Nucleus accumbens (tissue), 56 donors: ENCODE measurements at places on chromosomes 4 and X.
A peak's percentile ranks its signal among the peaks of the same experiment; 100 is the strongest.

- DNase-seq: peak; percentile 4
Measured at GRCh38 chrX:145673841-145674240, 143.8 kb upstream of the SLITRK2 start.

GRCh38 chrX:85213792-85214530, 29.6 kb downstream of the SATL1 start:
- DNase-seq: no peak

DNA sequence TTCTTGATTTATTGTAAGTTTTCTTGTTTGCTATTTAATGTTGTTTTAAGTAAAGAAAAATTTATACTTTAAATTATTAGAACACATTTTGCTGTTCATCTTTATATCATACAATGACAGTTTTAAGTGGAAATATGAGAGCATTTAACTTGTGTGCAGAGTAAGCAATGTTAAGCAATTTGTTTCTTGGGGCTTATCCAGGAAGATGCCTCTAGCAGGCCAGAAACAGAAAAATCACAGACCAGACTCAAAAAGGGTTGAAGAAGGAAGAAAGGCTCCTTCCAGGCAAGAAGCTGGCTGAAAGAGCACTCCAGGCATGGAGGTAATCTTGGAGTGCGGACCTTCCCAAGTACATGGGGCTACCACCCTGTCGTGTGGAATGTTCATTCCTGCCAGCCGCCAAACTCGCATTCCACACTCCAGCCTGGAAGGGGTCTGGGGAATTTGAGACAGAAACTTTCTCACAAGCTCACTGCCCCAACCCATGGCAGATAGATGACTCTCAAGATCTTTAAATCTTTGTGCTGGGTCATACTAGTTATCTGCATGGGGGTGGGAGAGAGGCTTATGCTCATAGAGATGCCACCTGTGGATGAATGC, 1521.3 kb upstream of the AGA start:
- DNase-seq: no peak

- no peak for DNase-seq
Measured at GRCh38 chr4:174314770-174315169, 31.1 kb downstream of the CEP44 start.

DNA sequence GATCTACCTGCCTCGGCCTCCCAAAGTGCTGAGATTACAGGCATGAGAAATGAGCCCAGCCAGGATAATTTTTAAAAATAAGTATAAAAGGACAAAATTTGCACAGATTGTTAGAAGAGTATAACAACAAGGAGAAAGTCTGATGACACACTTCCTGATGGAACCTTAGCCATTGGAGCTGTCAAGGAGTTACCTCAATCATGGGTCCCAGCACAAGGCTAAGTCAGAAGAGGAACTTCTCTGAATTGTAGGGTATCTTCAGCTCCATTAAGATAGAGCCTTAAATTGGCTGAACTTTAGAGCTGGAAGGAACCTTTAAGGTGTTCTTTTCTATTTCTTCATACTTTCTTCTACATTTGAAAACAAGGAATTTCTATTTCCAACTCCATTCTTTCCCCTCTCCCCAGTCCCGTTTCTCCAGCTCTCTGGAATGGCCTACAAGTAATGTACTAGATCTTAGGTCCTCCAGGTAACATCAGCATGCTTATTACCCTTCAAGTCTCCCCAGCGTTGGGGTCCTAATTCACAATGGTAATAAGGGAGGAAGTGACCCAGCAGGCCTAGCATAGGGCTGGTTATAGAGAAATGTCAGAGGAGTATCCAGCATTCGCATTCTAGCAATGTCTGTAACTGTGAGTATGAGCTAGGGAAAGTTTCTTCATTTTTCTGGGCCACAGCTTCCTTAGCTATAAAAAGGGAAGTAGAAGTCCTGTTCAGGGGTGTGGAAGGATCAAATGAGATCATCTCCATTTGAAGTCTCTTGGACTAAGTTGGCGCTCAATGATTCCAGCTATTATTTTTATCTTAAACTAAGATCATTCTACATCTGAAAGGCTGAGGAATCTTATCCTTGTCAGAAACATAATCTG, 18.5 kb upstream of the RBPJ start:
- no peak for DNase-seq

- DNase-seq: no peak
Measured at GRCh38 chrX:36909676-36910030, 98.5 kb upstream of the FAM47C start.

DNA sequence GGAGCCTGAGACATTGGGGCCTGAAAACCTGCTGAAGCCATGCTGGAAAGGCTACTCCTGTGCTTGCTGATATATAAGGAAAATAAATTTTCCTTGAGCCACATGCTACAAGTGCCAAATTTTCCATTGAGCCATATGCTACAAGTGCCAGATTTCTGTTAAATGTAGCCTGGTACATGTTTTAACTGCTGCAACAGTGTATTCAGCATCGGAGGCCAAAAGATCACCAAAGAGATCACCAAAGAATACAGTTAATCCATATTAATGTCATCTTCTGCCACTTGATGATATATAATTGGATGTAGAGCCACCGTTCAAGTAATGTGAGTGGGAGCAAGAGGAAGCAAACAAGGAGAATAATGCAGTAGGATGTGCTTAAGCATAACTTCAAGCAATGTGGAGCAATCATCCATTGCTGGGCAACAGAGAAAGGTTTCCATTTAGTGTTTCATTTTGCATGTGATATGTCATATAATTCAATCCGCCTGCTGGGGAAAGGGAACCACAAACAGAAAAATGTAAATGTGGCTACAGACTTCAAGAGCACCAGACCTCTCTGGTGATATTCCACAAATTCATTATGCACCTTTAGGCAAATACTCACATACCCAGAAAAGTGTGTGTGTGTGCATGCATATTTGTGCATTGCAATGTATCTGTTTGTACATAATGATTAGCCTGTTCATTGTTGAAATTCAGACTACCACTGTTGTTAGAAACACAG, 295.9 kb downstream of the KCNIP4 start:
- no peak for DNase-seq
